ENCODE measurements at places on chromosomes 7 and 10.

GRCh38 chr10:42491001-42491592 is 147.3 kb downstream of the ZNF33B start:
- no peak for DNase-seq

- DNase-seq, result no peak
Observed at GRCh38 chr7:2202901-2203765, 29.6 kb downstream of the MAD1L1 start.

GRCh38 chr7:74372511-74373111 is 81.1 kb upstream of the GTF2IRD1 start:
- no peak for DNase-seq

GRCh38 chr10:14803827-14804226 is 29.1 kb upstream of the FAM107B start:
- no peak for DNase-seq

GRCh38 chr10:100072514-100072913 is 9.2 kb downstream of the CPN1 start:
- DNase-seq, result no peak

DNA sequence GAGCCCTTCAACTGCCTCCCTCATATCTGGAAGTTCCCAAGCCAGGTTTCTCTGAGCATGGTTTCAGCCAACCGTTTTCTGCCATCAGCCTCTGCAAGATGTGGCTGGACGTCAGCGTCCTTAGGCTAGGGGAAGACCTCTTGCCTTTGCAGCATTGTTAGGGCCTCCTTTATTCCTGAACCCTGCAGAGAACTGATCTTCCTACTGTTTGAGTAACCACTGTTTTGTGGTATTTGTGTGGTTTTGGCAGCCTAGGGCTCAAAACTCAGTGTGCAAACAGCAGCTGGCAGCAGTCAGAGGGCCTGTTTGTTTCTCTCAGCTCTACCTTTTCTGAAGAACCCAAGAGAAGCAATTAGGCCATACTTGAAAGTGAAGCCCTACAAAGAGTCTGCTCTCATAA is 83.4 kb upstream of the SEMA3E start:
- no peak for DNase-seq

GRCh38 chr7:49911909-49912308 is 138.5 kb downstream of the VWC2 start:
- no peak for DNase-seq

GRCh38 chr10:124962421-124962820 is 20.5 kb downstream of the ZRANB1 start:
- DNase-seq, result no peak

GRCh38 chr10:84837041-84837812 is 508.8 kb downstream of the CCSER2 start:
- no peak for DNase-seq

- DNase-seq, result no peak
Observed at GRCh38 chr10:23337616-23338015, 7.0 kb downstream of the C10orf67 start.

GRCh38 chr10:48556065-48556464 is 48.8 kb downstream of the ARHGAP22 start:
- DNase-seq, result no peak

DNA sequence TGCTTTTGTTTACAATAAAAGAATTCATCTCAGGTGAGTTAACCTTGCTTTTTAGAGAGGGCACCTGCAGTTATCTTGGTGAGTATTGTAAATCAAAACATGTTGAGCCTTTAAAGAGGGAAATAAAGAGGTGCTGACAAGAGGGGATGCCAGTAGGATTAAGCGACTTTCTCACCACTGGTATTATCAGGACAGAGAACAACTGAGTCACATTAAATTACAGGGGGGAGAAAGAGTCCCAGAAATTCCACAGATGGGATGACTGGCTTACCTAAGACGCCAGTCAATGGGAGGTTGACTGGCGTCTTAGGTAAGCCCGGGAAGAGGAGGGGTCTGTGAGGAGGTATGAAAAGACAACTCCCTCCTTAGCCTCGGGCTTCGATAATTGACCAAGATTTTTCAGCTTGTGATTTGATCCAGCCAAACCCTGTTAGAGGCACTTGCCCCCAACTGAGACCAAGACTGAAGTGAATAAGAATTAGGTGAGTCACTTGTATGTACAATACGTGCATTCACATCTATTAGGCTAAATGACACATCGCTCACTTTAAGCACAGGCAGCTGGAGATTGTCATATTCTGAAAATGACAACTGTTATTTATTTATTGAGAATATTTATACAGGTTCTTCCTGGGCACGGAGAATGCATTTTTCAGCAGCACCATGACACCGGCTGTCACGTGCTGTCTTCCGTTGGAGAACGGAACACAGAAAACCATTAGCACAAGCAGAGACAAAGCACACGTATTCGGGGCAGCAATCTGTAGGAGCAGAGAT is 117.6 kb downstream of the SEM1 start:
- DNase-seq, result no peak

- no peak for DNase-seq
Observed at GRCh38 chr10:78354101-78354500, 320.4 kb downstream of the RPS24 start.

- DNase-seq, result no peak
Observed at GRCh38 chr10:68333440-68334431, 1.0 kb upstream of the PBLD start.

GRCh38 chr10:13721486-13721885 is 134.7 kb downstream of the PRPF18 start:
- no peak for DNase-seq

DNA sequence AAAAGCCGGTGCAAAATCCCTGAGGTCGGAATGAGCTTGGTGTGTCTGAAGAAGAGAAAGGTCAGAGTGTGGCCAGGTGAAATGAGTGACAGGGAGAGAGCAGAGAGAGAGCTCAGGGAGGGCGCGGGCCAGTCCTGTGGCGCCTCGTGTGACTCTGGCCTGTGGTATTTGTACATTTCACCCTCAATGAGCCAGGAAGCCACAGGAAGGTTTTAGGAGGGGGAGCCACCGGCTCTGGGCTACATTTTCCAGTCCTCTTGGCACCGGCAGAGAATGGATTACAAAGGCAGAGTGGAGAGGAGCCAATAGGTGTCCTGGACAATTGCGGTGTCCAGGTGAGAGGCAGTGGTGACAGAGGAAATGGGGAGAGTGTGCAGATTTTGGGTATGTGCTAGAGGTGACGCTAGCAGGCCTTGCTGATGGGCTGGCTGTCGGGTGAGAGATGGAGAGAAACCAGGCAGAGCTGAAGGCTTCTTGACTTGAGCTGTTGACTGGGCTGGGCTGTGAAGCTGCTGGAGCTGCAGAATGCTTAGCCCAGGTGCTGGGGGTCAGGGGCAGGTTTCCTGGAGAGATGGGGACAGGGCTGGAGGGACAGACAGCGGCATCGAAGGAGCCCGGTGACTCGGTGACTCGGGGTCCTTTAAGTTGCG is 38.1 kb downstream of the COL13A1 start:
- DNase-seq, result no peak

- DNase-seq, result no peak
Observed at GRCh38 chr10:64731016-64731415, 1209.8 kb downstream of the REEP3 start.

DNA sequence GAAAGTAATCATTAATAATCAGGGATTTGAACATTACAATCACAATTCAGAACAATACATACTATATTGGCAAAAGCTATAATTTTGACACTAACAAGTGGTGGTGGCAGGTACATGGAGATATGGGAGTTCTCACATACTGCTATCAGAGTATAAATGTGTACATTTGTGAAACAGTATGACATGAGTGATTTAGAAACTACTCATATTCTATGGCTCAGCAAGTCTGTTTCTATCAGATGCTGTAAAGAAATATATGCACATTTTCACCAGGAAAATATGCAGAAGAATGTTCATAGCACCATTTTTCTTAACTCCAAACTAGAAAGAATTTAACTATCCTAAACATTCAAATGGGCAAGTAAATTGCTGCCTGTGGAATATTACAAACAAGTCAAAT is 620.0 kb downstream of the SH2D4B start:
- no peak for DNase-seq

- DNase-seq, result no peak
Observed at GRCh38 chr10:7944215-7944480, 110.3 kb upstream of the GATA3 start.

- no peak for DNase-seq
Observed at GRCh38 chr10:88395677-88396076, 187.4 kb downstream of the RNLS start.

DNA sequence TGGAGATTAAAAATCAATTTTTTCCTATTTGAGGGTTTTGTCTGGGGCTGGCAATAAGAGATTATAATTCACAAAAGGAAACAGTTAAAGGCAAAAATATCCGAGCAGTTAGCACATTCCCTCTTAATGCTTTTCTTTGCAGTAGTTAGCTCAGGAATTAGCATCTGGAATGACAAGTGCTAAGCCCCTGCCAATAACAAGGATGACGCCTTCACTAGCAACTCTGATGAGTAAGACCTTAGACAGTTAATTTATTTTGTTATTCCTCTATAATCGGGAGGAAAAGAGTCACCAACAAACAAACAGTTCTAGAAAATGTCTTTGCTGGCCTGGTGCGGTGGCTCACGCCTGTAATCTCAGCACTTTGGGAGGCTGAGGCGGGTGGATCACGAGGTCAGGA is 151.3 kb downstream of the TRIL start:
- no peak for DNase-seq

DNA sequence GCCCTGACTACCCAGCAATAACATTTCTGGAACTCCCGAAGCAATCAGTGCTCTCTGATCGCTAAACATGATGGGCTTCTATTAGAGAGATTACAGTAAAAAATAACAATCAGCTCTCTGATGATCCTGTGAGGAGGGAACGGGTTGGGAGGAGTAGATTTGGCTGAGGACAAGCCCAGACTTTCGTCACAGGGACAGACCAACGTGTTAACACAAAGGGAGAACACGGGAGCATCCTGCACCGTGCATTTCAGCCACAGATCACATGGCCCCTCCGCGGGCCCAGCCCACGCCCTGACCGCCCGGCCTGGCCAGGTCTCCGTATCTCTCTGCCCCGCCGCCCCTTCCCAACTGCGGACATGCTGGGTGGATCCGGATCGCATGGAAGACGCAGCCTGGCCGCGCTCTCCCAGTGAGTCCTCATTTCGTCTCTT is 95.0 kb upstream of the AGBL3 start:
- no peak for DNase-seq

DNA sequence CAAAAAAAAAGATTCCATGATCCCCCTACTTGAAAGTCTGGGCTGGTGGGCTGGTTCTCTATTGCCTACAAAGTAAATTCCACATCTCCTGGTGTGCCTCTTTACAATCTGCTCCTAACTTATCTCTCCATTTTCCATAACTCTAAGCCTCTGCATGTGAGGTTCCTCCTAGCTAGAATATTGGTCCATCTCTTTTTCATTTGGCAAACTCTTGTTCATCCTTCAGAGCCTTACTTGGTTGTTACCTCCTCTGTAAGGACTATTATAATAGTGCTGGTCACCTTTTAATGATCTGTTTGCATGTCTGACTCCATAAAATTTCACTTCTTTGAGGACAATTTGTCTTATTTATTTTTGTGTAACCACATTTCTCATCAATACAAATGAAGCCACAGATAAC is 1.6 kb upstream of the NRCAM start:
- no peak for DNase-seq

DNA sequence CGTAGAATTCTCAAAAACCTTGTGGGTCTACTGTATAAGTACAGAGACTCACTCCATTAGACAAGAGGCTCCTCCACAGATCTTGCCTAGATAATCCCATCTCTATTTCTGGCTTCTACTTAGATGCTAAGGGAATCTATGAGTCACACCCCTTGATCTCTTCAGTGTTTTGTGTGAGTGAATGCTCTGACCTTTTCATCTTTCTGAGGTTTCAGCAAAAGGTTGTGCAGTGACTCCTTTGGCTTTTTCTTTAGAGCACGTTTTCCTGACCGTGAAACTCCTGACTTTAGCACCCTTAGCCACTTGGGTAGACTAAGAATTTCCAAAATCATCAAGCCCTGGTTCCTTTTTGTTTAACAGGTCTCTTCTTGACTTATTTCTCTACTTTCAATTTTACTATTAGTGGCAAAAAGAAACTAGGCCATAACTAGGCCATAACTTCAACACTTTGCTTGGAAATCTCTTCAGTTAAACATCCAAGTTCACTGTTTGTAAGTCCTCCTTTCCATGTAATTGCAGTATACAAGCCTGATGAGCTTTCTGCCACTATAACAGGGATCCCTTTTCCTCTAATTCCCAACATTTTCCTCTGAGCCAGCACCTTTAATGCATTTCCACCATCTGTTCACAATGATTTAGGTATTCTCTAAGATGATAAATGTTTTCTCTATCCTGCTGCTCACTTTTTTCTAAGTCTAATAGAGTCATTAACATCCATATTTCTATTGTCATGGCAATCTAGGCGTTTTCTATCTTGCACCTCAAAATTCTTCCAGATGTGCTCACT is 19.4 kb downstream of the COPG2 start:
- DNase-seq, result no peak

DNA sequence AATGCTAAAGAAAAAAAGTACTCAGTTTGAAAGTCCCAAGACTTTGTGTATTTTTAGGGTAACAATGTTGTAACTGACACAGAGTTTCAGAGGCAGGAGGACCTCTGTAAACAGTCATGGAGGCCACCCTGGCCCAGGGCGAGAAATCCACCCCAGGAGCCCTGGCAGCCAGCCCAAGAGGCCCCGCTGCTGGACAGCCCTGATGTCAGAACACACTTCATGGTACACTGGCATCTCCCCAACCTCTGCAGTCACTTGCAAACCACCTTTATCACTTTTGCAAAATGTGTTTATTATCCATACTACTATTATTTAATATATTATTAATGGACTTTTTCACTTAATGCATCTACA is 30.2 kb downstream of the C10orf143 start:
- no peak for DNase-seq

GRCh38 chr10:69842020-69842419 is 40.3 kb downstream of the COL13A1 start:
- DNase-seq, result no peak

- no peak for DNase-seq
Observed at GRCh38 chr7:144508702-144509101, 105.2 kb upstream of the NOBOX start.

DNA sequence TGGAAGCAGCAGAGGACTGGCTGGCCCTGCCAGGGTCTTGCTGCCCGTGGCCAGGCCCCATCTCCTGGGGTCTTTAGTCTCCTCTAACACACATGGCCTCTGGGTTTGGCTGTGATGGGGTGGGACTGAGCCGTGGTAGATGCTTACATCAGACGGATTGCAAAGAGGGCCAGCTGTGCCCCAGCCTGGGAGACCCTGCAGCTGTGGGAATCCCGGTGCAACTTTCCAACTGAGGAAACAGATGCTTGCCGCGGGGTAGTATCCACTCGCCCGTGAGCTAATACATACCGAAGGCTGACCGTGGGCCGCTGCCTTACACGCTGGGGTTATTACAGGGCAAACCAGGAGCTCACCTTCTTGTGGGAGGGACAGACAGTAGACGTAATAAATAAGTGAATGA is 24.1 kb upstream of the SH2B2 start:
- no peak for DNase-seq

Data from NK-92 treated with Interleukin-12 subunit alpha and Interleukin-12 subunit beta, amount 100 ng/mL, for 24 hours (cell line).